ENCODE measurements at places on chromosomes 13 and 19.

DNA sequence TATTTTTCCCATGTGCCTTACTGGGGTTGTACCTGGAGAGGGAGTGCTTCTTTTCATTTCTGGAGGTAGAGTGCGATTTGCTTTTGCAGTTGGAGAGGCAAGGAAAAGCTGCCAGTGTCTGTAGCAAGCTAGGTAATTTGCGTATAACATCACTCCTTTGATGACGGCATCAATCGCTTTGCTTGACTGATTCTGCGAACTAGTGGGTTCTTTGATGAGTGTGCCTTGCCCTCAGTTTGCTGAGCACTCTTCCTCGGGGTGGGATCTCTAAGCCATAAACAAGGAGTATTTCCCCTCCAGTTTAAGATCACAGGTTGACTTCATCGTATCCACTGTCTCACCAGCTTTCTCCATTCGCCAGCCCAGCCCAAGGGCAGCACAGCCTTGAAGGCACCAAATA is 344.5 kb downstream of the KCNRG start:
- DNase-seq = no peak

- DNase-seq = no peak
Observed at GRCh38 chr19:53865523-53865917, 2.2 kb upstream of the MYADM start.

GRCh38 chr19:7217861-7218260 is 76.4 kb downstream of the INSR start:
- DNase-seq = no peak

DNA sequence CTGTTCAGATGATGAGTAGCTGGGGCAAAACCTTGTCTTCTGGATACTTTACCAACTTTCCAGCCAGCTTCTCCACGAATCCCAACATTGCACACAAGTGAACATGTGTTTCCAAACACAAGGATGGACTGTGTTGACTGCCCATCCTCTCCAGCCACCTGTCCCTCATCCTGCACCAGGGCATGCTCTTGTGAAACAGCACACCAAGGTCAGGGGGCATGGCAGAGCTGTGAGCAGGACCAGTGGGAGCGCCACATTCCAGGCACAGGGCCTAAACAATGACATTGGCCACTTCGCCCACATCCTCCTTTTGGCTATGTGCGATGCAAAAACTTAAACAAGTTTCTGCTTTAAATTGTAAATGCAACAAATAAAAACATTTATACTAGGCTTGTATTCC is 105.5 kb downstream of the IRS2 start:
- DNase-seq = no peak

DNA sequence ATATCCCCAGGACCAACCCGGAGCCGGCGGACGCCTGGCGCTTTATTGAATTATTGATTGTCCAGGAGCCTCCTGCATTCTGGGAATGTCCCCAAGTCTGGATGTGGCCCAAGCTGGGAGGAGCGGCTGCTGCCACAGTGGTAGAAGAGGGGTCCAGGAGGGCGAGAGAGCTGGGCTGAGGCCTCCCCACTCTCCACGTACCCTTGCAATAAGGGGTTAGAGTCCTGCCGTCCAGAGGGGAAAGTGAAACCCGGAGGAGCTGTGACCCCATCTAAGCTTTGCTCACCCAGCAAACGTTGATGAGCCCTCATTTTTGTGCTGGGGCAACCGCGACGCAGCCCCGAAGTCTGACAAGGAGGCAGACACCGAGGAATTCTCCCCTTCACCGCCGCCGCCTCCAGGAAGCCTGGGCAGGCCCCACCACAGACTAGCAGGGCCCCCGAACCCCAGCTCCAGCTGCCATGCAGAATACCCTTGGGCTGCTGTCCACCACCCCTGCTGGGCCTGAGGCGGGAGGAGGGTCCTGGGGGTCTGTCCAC is 1.4 kb upstream of the C2CD4C start:
- DNase-seq = peak; percentile 84

- no peak for DNase-seq
Observed at GRCh38 chr19:13996928-13997630, 9.0 kb downstream of the RFX1 start.

- DNase-seq = no peak
Observed at GRCh38 chr19:13164343-13165161, 14.3 kb downstream of the IER2 start.

GRCh38 chr13:84739021-84739420 is 856.7 kb upstream of the SLITRK1 start:
- no peak for DNase-seq

DNA sequence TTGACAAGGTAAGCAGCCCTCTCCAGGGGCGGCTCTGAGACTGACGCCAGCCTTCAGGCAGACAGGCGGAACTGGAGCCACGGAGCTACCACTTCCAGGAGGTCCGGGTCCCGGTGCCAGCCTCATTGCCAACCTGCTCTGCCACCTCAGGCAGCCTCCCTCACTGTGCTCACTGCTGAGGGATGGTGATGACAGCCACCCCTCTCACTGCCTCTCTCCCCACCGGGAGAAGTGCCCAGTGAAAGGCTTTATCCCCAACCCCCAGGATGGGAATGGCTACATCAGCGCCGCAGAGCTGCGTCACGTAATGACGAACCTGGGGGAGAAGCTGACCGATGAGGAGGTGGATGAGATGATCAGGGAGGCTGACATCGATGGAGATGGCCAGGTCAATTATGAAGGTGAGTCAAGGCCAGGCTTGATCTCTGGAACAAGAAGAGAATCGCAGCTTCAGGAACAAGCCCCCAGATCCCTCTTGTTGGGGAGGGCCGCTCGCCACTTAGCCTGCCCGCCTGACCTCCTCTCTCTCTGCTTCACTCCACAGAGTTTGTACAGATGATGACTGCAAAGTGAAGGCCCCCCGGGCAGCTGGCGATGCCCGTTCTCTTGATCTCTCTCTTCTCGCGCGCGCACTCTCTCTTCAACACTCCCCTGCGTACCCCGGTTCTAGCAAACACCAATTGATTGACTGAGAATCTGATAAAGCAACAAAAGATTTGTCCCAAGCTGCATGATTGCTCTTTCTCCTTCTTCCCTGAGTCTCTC is 7.6 kb downstream of the CALM3 start:
- DNase-seq = no peak

- DNase-seq = no peak
Observed at GRCh38 chr13:55000844-55001243, 1972.2 kb downstream of the OLFM4 start.

GRCh38 chr19:11598103-11598483 is 810 bp downstream of the ZNF627 start:
- DNase-seq = no peak

- no peak for DNase-seq
Observed at GRCh38 chr19:48950830-48951519, 3.7 kb upstream of the BAX start.

DNA sequence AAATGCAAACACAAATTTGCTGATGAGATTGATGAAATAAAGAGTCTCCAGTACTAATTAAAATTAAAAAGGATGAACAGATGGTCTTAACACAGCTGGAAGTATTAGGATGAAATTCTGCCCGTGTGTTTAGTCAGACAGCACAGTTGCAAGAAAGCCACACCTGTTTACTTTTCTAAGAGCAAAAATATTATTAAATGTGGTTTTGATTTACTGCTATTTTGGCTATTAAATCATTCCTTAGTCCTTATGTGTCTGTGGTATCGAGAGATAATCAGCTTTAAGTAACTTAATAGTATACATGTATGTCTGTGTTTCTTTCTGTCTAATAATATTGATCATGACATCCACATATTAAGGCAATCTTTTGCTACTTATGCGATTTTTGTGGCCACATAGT is 494.9 kb downstream of the GPC6 start:
- DNase-seq = no peak

- DNase-seq = peak; percentile 91
Observed at GRCh38 chr13:44160591-44161191, 212.9 kb upstream of the SERP2 start.

GRCh38 chr13:28707629-28708427 is 10.9 kb downstream of the SLC46A3 start:
- no peak for DNase-seq

DNA sequence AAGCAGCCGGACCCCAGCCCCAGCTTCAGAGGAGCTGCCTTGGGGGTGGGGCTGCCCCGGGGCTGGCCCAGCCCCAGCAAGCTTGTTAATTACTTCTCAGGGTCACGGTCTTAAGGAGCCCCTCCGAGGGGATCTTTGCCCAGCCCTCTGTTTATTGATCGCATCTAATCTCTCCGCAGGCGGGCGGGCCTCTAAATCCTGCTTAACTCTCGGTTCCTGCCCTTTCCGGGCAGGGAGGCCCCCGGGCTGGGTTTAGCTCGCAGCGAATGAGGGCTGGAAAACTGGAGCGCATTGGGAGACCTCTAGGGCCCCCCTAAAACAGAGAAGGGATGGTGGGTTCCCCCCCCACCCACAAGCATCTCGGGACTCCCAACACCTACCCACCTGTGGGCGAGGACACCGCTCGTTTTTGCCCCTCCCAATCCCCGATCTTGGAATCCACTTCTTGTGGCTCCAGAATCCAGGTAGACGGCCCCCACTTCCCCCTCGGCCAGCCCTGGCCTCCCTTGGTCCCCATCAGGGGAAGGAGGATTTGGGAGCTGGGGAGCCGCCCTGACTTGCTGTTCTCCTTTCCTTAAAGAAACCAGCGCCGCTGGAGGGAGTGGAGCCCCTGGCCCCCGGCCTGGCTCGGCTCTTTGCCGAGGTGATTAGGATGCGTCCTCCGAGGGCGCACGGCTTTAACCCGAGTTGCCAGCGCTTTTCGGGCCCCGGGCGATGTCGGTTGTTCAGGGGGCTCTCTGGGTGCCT is 59.5 kb upstream of the ADGRL1 start:
- DNase-seq = no peak

DNA sequence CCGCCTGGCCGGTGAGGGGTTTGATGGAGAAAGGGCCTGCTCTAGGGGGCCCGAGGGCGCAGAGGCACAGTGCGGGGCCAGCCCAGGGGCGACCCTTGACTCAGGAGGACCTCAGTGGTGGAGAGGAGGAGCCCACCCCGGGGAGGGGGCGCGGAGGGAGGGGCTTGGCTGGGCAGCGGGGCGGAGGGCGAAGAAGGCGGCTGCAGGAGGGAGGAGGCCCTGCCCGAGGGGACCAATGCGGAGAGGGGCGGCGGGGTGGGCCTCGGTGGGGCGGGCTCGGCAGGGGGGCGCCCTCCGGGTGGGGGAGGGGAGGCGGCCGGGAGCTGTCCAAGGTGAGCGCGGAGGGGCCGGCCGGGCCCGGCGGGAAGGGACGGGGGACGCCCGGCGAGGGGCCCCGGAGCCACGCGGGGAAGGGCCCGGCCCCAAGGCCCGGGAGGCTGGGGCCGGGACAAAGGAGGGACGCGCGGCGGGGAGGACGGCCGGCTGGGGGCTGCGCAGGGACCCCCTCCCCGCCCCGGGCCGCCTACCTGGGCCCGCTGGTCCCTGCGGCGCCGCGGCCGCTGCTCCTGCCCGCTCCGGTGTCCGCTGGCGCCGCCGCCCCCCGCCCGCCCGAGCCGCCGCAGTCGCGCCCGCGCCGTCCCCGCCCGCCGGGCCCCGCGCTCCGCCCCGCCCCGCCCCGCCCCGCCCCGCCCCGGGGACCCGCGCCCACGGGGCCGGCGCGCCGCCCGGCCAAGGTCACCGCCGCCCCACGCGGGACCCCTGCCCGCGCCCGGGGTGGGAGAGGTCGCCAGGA is at the start of gene DIRAS1:
Gene DIRAS1, minus strand, starts transcription at position 596 of the 793 bp plus-strand sequence. CDS start 3,566 bp downstream, outside the sequence.
- peak; percentile 75 for DNase-seq

DNA sequence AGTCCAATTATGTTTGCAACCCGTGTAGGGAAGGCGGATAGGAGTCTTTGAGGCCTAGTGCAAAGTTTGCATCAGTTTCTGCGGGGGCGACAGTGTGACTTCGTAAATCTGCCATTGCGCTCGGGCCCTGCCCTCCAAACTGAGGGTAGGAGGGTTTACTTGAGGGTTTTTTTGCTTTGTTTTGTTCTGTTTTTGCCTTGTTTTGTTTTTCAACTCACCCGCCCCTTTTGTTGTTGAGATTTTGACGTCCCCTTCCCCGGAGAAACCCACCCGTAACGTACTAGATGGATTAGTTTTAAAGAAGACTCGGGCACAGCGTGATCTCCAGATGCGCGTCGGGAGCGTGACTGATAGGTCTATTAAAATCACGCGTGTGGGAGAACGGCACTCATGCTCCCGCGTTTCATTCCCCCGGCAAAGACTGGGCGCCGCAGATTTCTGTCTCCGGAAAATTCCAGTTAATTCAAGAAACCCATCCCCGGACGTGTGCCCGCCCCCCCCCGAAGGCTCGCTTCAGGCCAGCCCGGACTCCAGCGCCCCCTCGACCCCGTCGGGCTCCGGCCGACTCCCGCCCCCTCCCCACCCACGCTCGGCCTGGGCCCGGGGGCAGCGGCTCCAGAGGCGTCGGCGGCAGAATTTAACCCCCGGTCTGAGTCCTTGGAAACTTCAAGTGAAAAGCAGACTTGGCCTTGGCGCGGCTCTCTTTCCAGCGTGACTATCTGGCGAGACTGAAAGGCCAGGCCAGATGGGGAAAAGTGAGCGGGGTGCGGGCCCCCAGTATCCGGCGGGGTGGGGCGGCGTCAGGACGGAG is 5.0 kb downstream of the SOX1 start:
- DNase-seq = no peak

DNA sequence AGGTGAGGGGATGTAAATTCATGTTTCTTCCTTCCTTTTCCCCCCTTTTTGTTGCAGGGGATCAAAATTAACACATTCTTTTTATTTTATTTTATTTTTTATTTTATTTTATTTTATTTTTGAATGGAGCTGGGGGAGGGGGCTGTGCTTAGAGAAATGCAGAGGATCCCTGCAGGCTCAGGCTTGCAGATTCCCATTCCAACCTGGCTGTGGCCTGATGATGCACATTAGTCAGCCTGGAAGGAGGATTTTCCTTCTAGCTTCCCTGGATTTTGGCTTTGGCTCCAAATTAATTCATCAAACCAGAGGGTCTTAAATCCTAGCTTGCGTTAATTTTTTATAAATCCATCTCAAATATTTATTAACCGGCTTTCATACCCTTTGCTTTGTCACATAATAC is 67.0 kb downstream of the FREM2 start:
- no peak for DNase-seq

DNA sequence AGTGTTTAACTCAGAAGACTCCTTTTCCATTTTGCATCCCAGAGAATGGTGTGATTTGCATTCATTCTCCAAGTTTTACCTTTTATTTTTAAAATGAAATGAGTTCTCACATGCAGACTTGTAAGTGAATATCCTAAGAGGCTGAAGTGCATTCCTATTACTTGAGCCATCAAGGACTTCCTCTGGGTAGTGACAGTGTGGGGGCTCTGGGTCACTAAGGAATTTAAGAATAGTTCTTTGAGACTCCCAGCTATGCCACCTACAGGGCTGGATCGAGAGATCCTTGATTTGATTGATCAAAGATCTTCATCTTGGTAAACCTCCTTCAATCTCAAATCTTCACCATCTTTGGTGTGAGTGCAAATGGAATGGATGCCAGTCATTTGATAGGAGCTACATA is 36.3 kb upstream of the SLC10A2 start:
- DNase-seq = no peak

DNA sequence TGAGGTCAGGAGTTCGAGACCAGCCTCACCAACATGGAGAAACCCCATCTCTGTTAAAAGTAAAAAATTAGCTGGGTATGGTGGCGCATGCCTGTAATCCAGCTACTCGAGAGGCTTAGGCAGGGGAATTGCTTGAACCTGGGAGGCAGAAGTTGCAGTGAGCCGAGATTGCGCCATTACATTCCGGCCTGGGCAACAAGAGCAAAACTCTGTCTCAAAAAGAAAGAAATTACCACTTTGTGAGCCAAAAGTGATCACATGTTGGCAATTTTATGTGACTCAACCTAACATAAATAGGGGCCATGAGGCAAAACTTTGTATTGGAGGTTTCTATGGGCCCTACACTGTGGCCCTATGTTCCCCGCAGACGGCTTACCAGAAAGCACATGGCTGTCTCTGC is 72.2 kb downstream of the MAP4K1 start:
- DNase-seq = no peak

Measured in posterior cingulate gyrus (tissue), 11 donors.